ENCODE measurements at places on chromosomes 2 and 18.

- no peak for DNase-seq
Observed at GRCh38 chr18:48792141-48792540, 158.6 kb downstream of the SMAD7 start.

- no peak for DNase-seq
Observed at GRCh38 chr18:10313016-10313342, 141.5 kb upstream of the APCDD1 start.

- no peak for DNase-seq
Observed at GRCh38 chr18:27609221-27609620, 424.1 kb upstream of the CHST9 start.

DNA sequence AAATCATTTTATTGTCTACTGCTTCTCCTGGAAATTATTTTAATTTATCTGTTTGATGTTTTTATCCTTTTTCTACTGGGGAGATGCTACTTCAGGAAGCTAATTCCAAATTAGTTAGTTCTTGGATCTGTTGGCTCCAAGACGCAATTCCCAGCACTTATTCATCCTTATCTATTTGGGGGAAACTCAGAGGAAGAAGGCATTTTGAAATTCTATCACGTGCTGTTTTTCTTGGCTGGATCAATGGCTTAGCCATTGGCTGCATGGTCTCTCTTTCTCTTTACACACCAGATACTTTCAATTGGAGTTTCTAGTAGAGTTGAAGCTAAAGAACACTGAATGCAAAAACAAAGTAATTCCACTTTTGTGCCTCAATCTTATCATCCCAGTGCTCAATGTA, 98.3 kb downstream of the RAPGEF4 start:
- DNase-seq, result no peak

- DNase-seq, result no peak
Observed at GRCh38 chr2:65263262-65263661, 35.6 kb downstream of the ACTR2 start.

GRCh38 chr2:7672685-7673071, 755.5 kb downstream of the RNF144A start:
- DNase-seq, result no peak

DNA sequence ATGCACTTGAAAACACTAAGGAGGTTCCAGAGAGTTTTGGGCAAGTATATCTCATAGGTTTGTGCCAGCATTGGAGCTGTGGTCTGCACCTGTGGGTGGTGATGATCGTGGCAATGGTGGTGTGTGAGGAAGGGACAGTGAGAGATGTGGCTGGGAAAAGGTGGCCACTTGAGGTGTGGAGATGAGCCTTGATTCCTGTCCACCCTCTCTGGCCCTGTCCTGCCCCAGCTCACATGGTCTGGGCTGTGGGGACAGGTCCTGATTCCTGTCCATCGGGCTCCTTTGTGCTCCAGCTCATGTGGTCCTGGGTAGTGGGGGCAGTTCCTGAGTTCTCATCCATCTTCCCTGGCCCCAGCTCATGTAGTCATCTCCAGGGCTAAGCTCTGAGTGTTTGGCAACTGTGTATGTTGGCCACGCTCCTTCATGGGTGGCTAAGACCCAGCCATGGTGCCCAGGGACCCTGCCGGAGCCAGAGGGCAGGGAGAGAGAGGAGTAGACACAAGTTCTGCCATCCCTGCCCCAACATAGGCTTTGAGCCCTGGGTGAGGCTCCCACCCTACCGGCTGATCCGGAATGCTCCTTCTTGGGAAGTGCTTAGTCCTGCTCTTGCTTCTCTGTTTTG, 294.4 kb upstream of the HDAC4 start:
- DNase-seq, result no peak

GRCh38 chr2:223007531-223007930, 44.5 kb upstream of the KCNE4 start:
- DNase-seq, result no peak

DNA sequence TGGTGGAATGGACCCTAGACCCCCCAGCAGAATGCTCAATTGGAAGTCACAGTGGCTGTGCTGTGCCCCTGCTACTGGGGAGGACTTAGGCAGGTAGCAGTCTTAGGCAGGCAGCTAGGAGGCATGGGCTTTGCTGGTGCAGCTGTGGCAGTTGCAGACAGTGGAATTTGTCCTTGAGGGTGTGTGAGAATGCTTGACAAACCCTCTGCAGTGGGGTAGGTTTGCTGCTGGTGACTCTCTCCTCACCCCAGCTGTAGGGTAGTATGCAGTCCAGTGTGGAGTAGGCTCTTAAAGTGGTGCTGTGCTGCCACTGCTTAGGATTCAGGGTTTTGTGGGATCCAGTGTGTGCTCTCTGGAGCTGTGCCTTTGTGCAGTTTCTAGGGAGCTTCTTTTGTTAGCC, 61.3 kb downstream of the NUP35 start:
- DNase-seq, result no peak

DNA sequence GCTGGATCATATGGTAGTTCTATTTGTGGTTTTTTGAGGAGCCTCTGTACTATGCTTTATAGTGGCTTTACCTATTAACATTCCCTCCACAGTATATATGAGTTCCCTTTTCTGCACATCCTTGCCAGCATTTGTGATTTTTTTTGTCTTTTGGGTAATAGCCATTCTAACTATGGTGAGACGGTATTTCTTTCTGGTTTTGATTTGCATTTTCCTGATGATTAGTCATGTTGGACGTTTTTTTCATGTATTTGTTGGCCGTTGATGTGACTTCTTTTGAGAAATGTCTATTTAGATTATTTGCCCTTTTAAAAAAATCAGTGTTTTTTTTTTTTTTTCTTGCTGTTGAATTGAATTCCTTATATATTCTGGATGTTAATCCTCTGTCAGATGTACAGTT, 31.1 kb downstream of the ACTR3 start:
- no peak for DNase-seq

GRCh38 chr2:10305254-10305635, 2.5 kb downstream of the HPCAL1 start:
- no peak for DNase-seq

- DNase-seq, result no peak
Observed at GRCh38 chr2:235472443-235472842, 21.4 kb upstream of the AGAP1 start.

DNA sequence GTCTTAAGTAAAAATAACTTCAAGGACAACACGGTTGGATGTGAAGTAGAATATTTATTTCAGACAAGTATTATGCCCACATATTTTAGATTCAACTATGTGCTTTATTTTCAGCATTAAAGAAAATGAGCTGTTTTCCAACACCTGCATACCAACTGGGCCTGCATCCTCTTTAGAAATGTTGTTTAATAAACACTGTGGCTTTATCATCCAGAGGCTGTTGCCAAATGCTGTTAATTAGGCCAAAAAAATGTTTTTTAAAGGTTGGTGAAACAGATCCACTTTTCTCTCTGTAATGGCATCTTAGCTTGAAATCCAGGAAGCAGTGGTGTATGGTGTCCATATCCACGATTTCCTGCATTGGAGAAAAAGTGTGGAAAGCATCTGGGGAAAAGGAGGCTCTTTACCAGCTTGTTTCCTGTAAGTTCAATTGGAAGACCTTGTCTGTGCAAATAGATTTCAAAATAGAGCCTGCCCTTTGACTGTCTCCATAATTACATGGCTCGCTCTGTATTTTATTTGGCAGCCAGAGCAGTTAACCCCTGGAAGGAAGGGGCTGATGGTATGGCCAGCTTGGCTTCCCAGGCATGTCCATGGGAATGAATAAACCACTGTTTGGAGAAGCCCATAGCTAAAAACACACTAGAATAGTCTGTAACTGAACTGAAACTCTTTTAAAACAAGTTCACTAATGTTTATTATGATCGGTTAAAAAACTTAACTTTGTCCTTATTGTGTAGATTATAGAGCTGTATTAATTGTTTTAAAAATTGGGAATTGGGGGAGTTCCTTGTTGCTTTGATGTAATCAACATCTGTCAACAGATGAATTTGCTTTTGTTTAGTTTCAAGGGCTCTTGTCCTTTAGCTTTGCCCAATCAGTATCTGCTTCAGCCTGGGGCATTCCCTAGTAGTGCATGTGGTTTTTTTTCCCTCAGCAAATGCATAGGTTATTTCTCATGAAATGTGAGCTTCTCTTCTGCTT, 33.0 kb upstream of the DLX1 start:
- DNase-seq, result no peak

DNA sequence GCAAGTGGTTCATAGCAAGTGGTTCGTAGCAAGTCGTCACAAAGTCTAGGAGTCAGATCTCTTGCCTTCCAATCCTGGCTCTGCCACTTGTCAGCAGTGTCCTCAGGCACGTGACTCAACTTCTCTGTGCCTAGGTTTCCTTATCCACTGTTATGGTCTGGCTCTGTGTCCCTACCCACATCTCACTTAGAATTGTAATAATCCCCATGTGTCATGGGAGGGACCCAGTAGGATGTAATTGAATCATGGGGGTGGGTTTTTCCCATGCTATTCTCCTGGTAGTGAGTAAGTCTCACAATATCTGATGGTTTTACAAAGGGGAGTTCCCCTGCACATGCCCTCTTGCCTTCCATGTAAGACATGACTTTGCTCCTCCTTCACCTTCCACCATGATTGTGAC, 51.8 kb upstream of the AP1S3 start:
- no peak for DNase-seq

GRCh38 chr2:205895981-205896655, 189.9 kb downstream of the INO80D start:
- no peak for DNase-seq

GRCh38 chr18:33010149-33010548, 237.3 kb upstream of the KLHL14 start:
- no peak for DNase-seq

DNA sequence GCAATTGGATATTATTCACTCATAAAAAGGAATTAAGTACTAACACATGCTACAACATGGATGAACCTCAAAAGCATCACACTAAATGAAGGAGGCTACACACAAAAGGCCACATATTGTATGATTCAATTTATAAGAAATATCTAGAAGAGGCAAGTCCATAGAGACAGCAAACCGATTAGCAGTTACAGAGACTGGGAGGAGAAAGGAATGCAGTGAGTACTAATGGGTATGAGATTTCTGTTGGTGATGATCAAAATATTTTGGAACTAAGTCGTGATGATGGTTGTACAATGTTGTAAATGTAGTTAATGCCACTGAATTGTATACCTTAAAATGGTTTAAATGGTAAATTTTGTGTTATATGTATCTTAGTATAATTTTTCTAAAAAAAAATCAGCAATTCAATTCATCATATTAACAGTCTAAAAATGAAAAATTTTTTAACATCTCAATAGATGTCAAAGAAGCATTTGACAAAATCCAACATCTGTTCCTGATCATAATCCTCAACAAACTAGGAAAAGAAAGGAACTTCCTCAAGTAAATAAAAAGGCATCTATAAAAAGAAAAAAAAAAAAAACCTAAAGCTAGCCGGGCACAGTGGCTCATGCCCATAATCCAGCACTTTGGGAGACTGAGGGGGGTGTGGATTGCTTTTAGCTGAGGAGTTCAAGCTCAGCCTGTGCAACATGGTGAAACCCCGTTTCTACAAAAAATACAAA, 98.1 kb downstream of the TGIF1 start:
- no peak for DNase-seq

DNA sequence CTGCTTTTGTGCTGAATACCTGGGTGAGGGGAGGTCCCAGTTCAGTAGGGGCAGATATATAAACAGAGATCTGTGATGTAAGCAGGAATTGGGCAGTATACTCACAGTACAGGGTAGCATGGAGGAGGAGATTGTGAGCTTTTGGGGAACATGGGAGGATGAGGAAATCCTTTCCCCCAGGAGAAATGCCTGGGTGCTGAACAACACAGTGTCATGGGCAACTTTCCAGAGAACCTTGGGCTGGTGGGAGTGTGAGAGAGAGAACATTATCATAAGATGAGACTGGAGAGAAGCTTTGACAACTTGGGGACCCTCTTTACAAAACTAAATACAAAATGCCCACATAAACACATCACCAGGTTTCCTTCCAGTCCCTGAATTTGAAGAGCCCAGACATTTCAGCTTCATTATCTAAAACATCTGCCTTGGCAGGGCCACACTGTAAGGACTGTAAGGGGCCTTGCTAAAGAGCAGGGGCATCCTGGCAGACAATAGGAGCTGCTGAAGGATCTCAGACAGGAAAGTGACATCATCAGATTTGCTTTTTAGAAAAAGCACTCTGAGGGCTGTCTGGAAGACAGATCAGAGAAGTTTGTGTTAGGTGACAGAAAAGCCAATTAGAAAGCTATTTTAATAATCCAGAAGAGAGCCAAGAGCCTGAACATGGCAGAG, 303.1 kb upstream of the FBXO11 start:
- no peak for DNase-seq

- no peak for DNase-seq
Observed at GRCh38 chr2:28291811-28292440, 100.7 kb upstream of the FOSL2 start.

Data from A549 (cell line).